CD4-positive, CD25-positive, alpha-beta regulatory T cell (primary cell): ENCODE measurements at places on chromosomes 1 and 21. TPM values are rescaled to one million over a fixed set of nuclear protein-coding genes. Genes with fewer than 3 reads are reported as not detected.

- peaks cover 4% of the 10 kb centered on the region for H3K4me1 ChIP-seq
- no peak overlapping the region for H3K4me3 ChIP-seq
- no peaks in the 10 kb centered on the region for H3K27me3 ChIP-seq
- no peak overlapping the region for H3K27ac ChIP-seq
- no peaks in the 10 kb centered on the region for H3K36me3 ChIP-seq
Observed at GRCh38 chr1:2027961-2028583, 8.9 kb downstream of the GABRD start.

DNA sequence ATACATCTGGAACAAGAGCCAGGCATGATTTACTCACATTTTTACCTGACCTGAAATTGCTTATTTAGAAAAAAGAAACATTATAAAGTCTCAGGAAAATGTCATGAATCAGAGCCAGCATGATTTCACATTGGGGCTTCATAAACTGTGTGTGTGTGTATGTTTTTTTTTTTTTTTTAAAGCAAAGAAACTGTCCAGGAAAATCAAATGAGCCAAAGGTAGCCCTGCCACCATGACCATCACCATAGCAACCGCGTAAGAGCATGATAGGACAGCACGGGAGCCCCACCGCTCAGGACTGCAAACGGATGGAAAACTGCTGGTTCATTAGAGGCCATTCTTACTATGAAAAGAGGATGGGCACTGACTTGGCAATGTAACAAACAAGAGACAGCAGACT, 139.2 kb downstream of the NTMT2 start:
- H3K36me3 ChIP-seq: no peaks in the 10 kb centered on the region
- no peak overlapping the region for H3K27ac ChIP-seq
- H3K4me1 ChIP-seq: no peaks in the 10 kb centered on the region
- no peak for DNase-seq

- no peaks in the 10 kb centered on the region for H3K4me1 ChIP-seq
- H3K27ac ChIP-seq: no peak overlapping the region
- peaks cover 44% of the 10 kb centered on the region for H3K36me3 ChIP-seq
Observed at GRCh38 chr1:43414634-43415223, 25.0 kb downstream of the SZT2 start.

GRCh38 chr1:179773264-179773663, 30.2 kb downstream of the FAM163A start:
- no peaks in the 10 kb centered on the region for H3K4me1 ChIP-seq
- no peaks in the 10 kb centered on the region for H3K36me3 ChIP-seq
- H3K27ac ChIP-seq: no peak overlapping the region
- H3K4me3 ChIP-seq: no peak overlapping the region

DNA sequence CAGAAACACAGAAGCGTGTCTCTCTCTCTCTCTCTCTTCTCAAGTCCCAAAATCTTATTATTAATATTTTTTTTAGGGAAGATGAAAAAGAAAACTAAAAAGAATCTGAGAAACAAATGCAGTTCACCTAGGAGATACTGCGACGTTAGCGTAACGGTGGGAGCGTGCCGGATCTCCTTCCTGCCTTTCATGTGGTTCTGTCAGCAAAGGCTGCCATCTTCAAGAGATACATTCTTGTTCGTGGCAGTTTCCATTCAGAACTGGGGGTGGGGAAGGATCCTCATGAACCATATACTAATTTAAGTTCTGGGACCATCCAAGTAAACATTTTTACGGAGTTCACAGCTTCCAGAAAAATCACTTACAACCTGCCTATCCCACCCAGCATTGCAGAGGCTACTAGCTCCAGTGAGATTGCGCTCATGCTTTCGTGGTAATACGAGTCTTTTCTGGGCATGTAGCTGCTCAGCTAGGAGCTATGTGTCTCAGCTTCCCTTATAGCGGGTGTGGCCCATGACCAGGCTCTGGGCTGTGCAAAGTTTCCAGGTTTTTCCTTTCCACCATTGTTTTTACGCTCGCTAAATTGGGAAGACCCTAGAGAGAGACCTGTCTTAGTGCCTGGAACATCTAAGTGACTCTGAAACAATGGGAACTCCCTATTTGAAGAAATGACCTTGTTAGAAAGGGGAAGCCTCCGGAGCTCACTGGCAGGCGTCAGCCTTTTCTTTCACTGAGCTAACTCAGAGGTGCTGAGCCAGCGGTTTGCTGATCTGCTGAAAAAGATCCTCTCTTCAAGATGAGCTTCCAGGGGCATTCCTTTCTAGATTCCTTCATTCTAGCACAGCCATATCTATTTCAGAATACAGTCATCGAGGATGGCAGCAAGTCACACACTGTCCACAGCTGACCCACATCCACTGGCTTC, 17.3 kb downstream of the SLAMF1 start:
- H3K36me3 ChIP-seq: peaks cover 33% of the 10 kb centered on the region
- no peaks in the 10 kb centered on the region for H3K27me3 ChIP-seq
- peak overlapping the region; percentile 99 for H3K27ac ChIP-seq
- H3K4me1 ChIP-seq: peaks cover 100% of the 10 kb centered on the region

GRCh38 chr1:100912019-100912418, 16.1 kb downstream of the SLC30A7 start:
- H3K27ac ChIP-seq: no peak overlapping the region
- no peak for DNase-seq
- H3K36me3 ChIP-seq: peaks cover 89% of the 10 kb centered on the region
- H3K4me3 ChIP-seq: no peak overlapping the region
- no peaks in the 10 kb centered on the region for H3K27me3 ChIP-seq
- H3K4me1 ChIP-seq: no peaks in the 10 kb centered on the region

DNA sequence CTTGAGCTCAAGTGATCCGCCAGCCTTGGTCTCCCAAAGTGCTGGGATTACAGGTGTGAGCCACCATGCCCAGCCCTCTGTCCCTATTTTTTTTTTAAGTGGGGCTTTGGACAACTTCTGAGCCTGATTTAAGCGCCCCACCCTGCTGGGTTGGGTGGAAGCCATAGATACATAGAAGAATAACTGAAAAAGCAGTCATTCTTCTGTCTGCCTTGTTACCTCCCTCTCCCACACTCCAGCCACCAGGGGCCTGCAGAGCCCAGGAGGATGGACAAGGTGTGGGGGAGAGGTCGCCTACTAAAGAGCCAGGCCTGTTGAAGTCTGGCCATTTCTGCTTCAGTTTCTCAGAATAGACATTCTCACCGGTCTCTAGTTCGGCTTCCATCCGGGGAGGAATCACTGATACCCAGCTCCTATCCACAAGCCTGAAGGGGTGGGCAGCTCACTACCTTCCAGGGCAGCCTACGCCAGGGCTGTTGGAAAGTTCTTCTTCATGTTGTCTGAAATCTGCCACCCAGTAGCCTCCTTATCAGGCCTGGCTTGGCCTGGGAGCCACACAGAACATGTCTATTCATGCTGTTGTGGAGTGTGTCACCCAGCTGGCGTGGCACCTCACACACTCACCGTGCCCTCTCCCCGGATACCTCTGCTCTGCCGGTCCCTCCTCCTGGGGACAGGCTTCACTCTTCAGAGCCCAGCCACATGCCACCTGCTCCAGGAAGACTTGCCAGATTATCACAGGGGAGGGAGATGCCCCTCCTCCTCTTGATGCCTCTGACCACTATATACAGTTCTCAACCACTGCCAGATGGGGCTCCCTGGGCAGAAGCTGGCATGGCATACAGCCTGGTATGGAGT, 27.7 kb downstream of the KNCN start:
- H3K4me1 ChIP-seq: peaks cover 5% of the 10 kb centered on the region
- no peak overlapping the region for H3K27ac ChIP-seq
- H3K36me3 ChIP-seq: no peaks in the 10 kb centered on the region

DNA sequence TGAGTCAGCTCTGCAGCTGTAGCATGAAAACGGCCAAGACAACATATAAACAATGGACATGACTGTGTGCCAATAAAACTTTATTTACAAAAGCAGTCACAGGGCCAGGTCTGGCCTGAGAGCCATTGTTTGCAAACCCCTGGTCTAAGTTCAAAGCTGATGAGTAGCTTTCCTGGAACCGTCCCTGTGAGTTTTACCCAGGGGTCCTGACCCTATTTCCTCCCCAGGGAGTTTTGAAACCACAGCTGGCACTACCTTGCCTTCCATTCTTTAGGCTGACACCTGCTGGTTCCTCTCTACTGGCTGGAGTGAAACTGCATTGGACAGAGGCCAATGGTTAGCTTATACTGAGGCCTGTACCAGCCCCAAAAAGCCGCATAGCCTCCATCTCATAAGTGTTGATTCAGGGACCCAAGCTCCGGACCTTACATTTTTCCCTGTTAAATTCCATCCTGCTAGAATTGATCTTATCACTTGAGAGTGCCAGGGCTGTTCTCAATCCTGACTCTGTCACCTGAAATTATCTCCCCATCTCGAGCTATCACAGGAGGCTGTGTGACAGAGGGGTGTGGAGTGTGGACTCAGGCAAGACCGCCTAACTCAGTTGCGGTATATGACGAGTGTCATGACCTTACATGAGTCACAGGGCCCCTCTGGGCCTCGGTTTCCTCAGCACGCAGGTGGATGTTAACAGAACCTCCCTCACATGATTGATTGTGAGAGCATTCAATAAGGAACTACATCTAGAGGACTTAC, 343.6 kb downstream of the NPHP4 start:
- H3K4me1 ChIP-seq: no peaks in the 10 kb centered on the region
- no peak for DNase-seq
- H3K4me3 ChIP-seq: no peak overlapping the region
- H3K27me3 ChIP-seq: no peaks in the 10 kb centered on the region
- H3K36me3 ChIP-seq: no peaks in the 10 kb centered on the region

- DNase-seq: peak; percentile 50
- no peak overlapping the region for H3K27ac ChIP-seq
- no peaks in the 10 kb centered on the region for H3K27me3 ChIP-seq
- no peaks in the 10 kb centered on the region for H3K36me3 ChIP-seq
- no peaks in the 10 kb centered on the region for H3K4me1 ChIP-seq
- no peak overlapping the region for H3K4me3 ChIP-seq
Observed at GRCh38 chr1:207188901-207189300, 84.9 kb downstream of the C4BPA start.

DNA sequence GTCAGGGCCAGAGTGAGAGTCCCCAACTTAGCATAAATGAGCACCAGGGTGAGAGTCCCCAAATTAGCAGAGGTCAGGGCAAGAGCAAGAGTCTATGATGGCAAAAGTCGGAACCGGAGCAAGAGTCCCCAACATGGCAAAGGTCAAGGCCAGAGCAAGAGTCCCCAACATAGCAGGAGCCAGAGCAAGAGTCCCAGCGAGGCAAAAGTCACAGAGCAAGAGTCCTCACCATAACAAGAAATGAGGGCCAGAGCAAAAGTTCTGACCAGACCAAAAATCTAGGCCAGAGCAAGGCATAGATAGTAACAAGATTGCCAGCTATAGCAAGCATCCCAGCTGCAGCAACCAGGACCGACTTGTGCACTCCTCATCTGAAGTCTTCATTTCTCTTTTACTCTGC, 3.1 kb downstream of the NSUN4 start:
- peaks cover 15% of the 10 kb centered on the region for H3K4me1 ChIP-seq
- H3K27ac ChIP-seq: no peak overlapping the region
- no peaks in the 10 kb centered on the region for H3K27me3 ChIP-seq
- no peak overlapping the region for H3K4me3 ChIP-seq
- H3K36me3 ChIP-seq: peaks cover 31% of the 10 kb centered on the region
- no peak for DNase-seq

DNA sequence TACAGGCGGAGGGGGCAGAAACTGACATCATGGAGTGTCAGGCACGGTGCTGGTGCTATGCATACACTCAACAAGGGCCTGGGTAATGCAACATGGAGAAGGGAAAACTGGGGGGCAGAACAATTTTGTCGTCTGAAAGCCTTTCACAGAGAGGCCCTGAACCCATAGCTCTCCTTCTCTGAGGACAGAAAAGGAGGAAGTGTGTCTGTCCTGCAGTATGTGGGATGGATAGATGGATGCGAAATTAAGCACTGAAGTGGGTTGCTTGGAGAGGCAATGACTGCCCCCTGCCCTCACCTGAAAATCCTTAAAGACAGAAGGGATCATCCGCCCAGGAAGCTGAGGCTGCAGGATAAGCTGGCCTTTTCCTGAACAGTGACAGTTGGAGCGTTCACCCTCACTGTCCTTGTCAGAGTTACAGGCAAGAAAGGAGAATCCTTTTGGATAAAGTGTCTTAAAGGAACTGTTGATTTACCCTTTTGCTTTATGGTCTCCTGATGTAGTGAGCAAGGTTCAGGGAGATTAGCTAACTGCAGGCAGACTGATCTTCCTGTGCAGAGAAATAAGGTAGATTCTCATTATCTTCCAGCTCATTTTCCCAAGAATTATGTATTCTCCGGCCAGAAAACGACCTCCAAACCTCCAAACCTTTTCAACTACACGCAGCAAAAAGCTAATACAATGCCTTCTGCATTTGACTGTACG, 1.6 kb upstream of the FAM20B start:
- no peak overlapping the region for H3K27ac ChIP-seq
- no peaks in the 10 kb centered on the region for H3K36me3 ChIP-seq
- peaks cover 26% of the 10 kb centered on the region for H3K4me1 ChIP-seq
- H3K27me3 ChIP-seq: peaks cover 3% of the 10 kb centered on the region

DNA sequence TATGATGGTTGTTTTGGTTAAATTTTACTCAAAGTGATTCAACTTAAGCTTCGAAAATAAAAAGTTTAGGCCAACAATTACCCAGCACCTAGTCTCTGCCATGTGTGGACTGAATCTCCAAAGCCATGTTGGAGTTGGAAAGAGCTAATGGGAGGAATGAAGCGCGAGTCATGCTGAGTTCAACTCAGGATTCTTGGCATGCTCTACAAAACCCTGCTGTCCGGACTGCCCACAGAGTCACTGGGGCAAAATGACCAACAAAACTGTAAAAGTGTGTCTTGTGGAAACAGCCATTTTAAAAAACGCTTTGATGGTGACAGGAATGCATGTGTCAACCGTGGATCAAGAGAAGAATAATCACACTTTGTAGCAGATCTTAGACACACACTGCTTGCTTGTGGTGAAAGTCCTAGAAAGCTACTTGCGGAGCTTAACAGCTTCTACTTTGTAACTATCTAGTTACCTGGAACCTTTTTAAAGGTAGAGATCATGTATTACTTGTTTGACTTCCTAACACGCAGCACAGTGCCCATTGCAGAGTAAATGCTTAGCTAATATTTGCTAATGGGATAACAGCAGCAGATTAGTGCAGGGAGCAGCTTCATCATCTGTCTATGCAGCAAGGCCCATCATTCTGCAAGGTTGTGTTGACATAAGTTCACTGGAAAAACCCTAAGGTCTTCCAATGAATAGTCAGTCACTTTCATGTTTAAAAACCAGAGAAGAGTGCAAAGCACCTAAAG, 7.0 kb upstream of the GBP6 start:
- no peak for DNase-seq
- H3K4me1 ChIP-seq: peaks cover 19% of the 10 kb centered on the region
- H3K27me3 ChIP-seq: no peaks in the 10 kb centered on the region

GRCh38 chr1:51679435-51679834, 62.5 kb downstream of the OSBPL9 start:
- H3K4me1 ChIP-seq: no peaks in the 10 kb centered on the region
- H3K4me3 ChIP-seq: no peak overlapping the region
- H3K27me3 ChIP-seq: no peaks in the 10 kb centered on the region
- no peak for DNase-seq
- no peak overlapping the region for H3K27ac ChIP-seq
- H3K36me3 ChIP-seq: peaks cover under 1% of the 10 kb centered on the region

FLG2 gene
- not detected for polyA plus RNA-seq

TMPRSS3 gene
- polyA plus RNA-seq: 2.1 TPM

OR14K1 gene
- not detected for polyA plus RNA-seq

RGS13 gene
- polyA plus RNA-seq: not detected

RRP1B gene
- polyA plus RNA-seq: 28.7 TPM

GPR89B gene
- 19.4 TPM for polyA plus RNA-seq

MPZL1 gene
- polyA plus RNA-seq: 8.4 TPM
